Activated effector memory CD4-positive, alpha-beta T cell treated with Interleukin-2 at 50 U/mL for 16 hours (primary cell): ENCODE measurements at places on chromosomes 12 and 14.

GRCh38 chr12:71236133-71236660 is 78.4 kb upstream of the TSPAN8 start:
- DNase-seq: no peak

DNA sequence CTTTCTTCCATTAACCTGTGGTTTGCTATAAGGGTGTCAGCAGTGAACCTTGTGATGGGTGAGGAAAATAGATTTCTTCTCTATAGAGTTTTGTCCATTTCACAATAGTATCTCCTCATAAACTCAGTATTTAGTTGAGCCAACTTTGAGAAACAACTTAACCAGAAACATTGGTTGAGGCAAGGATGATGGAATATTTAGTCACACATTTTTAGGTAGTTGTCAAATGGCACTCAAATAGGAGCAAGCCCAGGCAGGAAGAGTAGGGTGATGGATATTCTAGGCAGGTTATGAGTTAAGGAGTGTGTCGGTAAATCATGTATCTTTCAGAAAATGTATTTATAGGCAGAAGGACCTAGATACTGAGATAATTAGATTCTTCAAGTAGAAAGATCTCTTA is 1267.6 kb downstream of the SLC16A7 start:
- DNase-seq: no peak

DNA sequence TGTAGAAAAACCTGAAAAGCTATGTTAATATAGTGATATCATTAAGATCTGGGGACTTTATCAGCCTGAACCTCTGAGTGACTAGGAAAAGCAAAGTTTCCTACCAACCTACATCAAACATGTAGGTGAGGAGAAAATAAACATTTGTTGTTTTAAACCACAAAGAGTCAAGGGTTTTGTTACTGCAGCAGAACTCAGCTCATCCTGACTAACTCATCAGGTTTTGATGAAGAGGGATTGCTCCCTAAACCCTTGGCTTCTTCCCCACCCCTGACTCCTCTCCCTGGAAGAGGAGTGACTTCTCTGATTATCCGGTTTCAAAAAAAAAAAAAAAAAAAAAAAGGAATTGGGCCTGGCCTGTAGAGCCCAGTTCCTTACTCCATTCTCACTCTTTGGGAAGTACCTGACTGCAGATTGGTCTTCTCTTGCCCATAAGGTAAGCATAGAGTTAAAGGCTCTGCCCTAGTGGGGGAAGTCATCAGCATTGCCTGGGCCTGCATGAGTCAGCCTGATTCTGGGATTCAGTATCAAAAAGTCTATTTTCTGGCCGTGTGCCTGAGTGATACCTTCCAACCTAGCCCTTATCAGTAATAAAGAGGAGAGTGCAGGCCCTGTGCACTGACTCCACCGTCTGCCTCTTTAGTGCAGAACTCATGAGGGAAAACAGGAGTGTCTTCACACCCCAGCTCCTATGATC is 16.9 kb downstream of the BDKRB1 start:
- DNase-seq: no peak

DNA sequence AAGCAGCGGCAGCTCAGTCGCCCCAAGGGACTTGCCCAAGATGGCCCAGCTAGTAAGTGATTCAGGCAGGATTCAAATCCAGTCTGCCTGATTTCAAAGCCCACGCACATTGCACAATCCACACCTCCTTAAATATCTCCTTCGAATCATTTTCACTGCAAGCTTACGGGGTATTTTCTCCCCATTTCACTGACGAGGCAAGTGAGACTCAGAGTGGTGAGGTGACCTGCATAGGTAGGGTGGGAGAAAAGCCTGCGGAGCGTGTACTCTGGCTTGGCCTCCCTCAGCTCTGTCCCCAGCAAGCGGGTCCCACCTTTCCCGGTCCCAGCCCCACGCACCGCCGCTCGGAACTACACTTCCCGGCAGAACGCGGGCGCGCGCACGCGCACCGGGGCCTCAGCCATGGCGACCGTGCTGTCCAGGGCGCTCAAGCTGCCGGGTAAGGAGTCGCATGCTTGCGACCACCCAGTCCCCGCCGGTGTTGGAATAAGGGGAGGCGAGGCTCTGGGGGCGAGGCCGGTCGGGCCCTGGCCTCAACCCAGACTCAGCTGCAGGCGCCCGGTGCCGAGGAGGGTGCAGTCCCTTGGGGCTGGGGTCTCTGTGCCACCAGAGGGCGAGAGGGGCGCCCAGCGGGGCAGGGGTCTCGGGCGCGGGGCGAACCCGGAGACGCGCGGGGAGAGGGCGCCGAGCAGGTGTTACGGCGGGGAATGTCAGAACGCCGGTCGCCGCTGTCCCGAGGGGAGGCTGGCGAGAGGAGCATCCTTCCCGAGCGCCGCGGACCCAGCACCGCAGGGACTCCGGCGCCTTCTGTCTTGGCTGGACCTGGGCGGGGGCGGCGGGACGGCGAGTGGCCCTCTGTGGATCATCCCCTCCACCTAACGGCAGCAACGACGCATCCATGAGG is at the start of gene FAM234B:
TSS of gene FAM234B (plus strand) at position 380 of the 904 bp plus-strand sequence. CDS start at position 403, 23 bp downstream.
- peak; percentile 59 for DNase-seq

DNA sequence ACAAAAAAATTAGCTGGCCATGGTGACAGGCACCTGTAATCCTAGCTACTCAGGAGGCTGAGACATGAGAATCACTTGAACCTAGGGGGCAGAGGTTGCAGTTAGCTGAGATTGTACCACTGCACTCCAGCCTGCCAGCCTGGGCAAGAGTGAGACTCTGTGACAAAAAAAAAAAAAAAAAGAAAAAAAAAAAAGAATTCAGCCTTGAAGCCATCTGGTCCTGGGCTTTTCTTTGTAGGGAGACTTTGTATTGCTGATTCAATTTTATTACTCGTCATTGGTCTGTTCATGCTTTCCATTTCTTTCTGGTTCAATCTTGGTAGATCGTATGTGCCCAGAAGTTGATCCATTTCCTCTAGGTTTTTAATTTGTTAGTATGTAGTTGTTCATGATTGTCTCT is 243.1 kb downstream of the RAD51B start:
- no peak for DNase-seq

GRCh38 chr12:108282676-108283075 is 56.4 kb downstream of the CMKLR1 start:
- DNase-seq: no peak

GRCh38 chr12:130162267-130162666 is at the start of gene FZD10:
TSS of gene FZD10 (plus strand) at chr12:130162464. CDS start at chr12:130162943, 479 bp downstream.
- DNase-seq: no peak

- DNase-seq: peak; percentile 57
Observed at GRCh38 chr12:52156757-52157565, 34.9 kb downstream of the KRT80 start.

DNA sequence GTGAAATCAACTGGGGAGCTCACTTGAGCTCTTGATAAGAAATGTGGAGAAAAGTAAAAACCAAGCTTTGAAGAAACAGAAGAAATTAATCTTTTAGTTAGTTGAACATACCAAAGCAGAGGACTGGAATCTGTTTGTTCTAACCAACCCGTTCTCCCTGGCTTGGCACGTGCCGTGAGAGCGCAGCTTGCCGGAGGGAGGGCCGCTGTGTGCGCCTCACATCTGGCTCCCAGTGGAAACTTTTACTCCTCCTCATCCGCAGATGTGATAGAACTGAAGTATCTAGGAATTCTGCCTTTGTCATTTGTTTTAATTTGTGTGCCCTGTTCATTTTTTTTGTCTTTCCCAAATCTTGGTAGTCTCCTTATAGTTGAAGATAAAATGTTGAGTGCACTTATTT is 64.9 kb downstream of the DDX51 start:
- DNase-seq: no peak

DNA sequence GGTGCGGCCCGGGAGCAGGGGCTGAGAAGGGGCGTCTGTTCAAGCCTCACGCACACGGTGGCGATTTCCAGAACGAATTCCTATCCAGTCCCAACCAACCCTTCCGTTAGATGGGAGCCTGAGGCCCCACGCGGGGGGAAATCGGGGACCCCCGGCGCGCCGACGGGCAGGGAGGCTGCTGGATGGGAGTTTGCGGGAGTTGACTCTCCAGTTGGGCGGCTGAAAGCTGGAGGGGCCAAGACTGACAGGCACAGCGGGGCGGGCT is 9.8 kb downstream of the EXOC3L4 start:
- DNase-seq: no peak

DNA sequence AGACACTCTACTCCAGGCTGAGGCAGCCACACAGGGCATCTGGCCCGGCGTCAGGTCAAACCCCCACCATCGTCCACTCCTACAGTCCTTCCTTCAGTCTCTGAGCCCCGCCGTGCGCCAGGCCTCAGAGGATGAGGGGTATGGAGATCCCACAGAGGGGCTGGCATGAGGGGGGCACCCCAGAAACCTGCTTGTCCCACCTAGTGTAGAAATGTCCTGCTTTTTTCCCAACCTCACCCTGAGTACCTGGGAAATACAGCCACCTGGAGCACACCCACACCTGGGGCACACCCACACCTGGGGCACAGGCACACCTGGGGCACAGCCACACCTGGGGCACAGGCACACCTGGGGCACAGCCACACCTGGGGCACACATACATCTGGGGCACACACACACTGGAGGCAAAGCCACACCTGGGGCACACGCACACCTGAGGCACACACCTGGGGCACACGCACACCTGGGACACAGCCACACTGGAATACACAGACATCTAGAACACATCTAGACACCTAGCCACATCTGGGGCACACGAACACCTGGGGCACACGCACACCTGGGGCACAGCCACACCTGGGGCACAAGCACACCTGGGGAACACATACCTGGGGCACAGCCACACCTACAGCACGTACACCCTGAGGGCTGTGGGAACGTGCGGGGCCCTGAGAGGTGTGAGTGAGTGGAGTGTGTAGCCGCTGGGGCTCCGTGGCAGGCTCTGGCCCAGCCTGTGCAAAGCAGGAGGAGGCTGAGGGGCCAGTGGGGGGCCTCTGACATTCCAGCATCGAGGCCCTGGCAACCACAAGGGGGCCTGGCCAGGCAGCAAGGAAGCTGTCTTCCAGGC is 18.4 kb downstream of the AKT1 start:
- DNase-seq: no peak

- no peak for DNase-seq
Observed at GRCh38 chr12:43284486-43285158, 267.4 kb downstream of the ADAMTS20 start.

DNA sequence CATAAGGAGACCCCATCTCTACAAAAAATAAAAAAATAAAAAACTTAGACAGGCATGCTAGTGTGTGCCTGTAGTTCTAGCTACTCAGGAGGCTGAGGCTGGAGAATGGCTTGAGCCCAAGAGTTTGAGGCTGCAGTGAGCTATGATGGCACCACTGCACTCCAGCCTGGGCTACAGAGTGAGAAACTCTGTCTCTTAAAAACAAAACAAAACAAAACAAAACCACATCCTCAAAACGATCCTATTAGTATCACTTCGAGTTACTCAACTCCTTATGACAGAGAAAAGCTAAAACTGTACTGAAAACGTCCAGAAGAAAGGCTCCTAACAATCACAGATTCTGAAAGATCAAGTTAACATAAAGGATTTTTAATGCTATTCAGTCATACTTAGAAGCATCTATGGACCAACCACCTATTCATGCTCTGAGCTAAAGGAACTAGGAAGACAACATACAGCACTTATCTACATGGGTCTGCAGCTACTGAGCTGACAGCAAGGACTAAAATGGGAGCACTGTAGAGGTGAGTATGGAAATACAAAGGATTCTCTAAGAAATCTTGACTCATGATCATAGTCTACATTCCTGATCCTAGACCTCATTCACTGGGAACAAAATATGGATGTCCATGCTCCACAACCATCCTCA is 75.3 kb upstream of the DUSP6 start:
- DNase-seq: no peak

DNA sequence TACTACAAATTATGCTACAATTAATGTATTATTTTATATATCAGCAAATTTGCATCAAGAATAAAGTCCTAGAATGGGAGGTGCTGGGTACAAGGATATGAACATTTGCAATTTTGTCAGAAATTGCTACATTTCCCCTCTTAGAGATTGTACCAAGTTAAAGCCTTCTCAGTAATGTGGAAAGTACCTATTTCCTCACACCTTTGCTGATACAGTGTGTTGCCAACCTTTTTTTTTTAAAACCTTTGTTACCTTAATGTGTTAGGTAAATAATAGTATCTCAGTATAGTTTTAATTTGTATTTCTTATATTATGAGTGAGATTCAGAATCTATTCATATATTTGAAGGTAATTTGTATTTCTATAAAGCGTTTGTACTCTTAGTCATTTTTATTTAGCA is 95.4 kb upstream of the HIF1A start:
- DNase-seq: no peak

- DNase-seq: peak; percentile 13
Observed at GRCh38 chr12:112381406-112381882, 787 bp downstream of the HECTD4 start.

GRCh38 chr12:109947521-109947920 is 47.4 kb downstream of the TCHP start:
- no peak for DNase-seq

- DNase-seq: no peak
Observed at GRCh38 chr14:69559581-69560011, 15.1 kb downstream of the CCDC177 start.

GRCh38 chr12:115930336-115930735 is 347.2 kb downstream of the MED13L start:
- no peak for DNase-seq

DNA sequence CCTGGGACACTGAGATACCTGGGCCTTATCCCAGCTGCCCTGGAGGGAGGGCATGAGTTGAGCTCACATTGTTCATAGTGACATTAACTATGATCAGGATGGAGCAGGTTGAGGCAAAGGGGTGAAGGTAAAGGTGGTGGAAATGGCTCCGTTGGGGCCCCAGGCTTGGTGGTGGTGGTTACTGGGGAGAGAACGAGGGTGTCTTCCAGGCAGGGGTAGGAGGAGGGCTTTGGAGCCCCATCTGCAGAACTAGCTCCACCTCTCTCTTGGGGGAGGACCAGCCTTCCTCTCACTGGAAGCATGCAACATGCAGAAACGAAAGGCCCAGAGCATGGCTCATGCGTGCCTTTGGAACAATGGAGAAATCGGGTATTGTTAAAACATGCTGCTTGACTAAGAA is 217.0 kb downstream of the SLC41A2 start:
- DNase-seq: no peak

GRCh38 chr12:30203981-30204380 is 420.2 kb upstream of the TMTC1 start:
- DNase-seq: no peak
